ENCODE measurements at places on chromosomes 2 and 18.

DNA sequence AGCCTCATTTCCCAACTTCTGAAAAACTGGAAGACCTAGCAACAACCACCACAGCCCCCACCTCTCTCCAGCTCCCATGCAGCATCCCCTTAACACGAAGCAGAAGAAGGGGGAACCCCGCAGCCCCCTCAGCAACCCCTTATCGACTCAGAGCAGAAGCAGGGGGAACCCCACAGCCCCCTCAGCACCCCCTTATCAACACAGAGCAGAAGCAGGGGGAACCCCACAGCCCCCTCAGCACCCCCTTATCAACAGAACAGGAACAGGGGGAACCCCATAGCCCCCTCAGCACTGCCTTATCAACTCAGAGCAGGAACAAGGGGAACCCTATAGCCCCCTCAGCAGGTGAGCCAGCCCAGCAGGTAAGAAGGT lies 6.7 kb downstream of the SLC66A2 start:
- DNase-seq, result no peak

- peak; percentile 59 for DNase-seq
Observed at GRCh38 chr2:23135481-23136100, 249.4 kb upstream of the KLHL29 start.

- DNase-seq, result no peak
Observed at GRCh38 chr2:151930042-151930441, 101.8 kb upstream of the ARL5A start.

DNA sequence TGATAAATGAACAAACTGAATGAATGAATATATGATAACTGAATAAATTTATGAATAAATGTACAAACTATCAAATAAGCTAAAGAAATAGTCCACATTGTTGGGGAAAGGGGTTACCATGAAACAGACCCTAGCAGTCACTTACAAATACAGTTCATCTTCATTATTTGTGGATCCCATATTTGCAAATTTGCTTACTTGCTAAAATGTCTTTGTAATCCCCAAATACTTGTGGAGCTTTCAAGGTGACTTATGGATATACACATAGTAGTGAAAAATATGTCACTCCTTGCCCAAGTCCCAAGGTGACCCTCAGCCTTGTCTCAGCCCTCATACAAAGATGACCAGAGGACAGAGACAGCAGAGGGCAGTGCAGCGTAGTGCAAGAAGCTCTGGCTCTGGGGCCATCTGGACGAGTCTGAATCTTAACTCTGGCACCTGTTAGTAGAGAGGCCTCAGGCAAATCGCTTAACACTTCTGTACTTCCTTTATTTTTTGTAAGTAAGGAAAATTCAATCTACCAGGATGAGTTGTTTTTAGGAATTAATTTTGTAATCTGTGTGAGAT lies 3.1 kb downstream of the PAIP2B start:
- DNase-seq, result peak; percentile 91

- DNase-seq, result no peak
Observed at GRCh38 chr2:45567974-45568789, 42.9 kb downstream of the SRBD1 start.

DNA sequence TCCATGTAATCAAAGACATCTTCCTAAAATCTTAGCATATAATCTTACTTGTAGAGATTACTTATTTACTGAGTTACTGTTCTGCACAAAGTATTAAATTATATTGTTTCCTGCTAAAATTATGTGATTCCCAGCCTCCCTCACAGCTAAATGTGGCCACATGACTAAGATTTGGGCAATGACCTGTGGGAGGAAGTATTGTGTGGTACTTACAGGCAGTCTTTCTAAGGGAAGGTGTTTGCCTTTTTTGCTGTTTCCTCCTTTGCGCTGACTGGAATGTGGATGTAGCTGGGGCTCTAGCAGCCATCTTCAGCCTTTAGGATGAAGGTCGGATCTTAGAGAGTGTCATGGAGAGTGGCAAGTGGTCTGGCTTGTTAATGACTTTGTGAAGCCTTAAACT lies 146.3 kb upstream of the APCDD1 start:
- no peak for DNase-seq

DNA sequence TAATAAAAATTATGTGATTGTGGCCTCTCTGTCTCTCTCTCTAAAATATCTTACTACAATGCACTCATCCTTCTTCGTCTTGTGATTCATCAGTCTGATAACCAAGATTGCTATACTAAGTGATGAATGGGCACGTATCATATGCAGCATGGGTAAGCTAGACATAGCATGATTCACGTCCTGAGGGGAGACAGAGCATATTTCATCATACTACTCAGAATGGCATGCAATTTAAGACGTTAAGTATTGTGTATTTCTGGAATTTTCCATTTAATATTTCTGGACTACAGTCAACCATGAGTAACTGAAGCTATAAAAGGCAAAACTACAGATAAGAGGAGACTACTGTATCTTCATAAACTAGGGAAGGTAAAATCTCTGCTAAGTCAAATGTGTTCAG lies 97.0 kb upstream of the CD226 start:
- no peak for DNase-seq

- DNase-seq, result no peak
Observed at GRCh38 chr2:85444629-85445172, 26.2 kb downstream of the SH2D6 start.

DNA sequence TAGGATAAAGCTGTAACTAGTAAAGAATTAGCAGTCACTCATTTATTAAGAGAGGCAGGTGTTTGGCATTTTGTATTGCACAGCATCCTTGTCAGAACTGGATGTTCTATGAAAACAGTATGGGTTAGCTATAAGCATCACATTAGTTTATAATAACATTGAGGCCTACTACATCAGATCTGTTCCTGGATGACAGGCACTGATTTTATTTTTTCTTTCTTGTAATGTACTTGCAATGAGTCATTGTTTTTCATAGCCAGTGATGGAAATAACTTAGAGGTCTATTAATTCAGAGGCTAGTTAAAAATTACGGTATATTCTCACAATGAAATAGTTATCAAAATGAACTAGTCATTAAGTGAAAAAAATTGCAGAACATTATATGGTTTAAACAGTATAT lies 13.0 kb upstream of the RMDN2 start:
- DNase-seq, result no peak

- peak; percentile 23 for DNase-seq
Observed at GRCh38 chr2:42835577-42836371, 43.4 kb upstream of the HAAO start.

DNA sequence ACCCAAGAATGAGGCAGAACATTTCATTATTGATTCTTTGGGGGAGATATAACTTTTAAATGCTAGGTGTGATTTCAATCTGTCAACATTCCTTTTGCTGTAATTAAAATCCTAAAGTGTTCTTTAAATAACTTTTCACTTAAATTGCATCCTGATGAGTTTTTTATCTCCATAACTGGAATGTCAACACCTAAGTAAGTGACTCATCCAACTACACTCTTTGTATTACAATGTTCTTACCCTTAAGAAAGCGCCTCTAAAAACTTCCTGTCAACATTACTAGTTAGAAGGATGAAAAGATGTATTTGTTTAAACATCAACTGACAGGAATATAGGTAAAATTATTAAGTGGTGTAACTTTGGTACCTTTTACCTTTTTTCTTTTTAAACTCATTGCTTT lies 1657.0 kb downstream of the LRP1B start:
- DNase-seq, result no peak

DNA sequence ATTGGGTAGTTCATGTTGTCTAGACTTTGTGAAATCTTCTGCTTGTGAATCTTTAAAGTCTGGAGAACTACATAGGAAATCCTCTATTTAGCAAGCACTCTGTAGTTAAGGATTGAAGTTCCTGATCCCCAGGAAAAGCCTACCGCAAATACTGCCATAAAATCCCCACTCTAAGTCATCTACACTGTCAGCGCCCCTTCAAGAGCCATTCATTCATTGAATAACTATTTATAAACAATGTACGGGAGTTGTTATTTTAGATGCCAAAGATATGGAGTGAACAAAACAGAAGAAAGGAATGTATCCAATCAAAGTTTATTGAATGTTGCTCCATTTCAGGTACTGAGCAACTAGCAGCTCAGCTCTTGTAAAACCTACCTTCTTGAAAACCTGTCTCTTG lies 36.5 kb upstream of the SLC39A10 start:
- DNase-seq, result no peak

GRCh38 chr18:58225101-58225500 lies 181.1 kb downstream of the NEDD4L start:
- no peak for DNase-seq

DNA sequence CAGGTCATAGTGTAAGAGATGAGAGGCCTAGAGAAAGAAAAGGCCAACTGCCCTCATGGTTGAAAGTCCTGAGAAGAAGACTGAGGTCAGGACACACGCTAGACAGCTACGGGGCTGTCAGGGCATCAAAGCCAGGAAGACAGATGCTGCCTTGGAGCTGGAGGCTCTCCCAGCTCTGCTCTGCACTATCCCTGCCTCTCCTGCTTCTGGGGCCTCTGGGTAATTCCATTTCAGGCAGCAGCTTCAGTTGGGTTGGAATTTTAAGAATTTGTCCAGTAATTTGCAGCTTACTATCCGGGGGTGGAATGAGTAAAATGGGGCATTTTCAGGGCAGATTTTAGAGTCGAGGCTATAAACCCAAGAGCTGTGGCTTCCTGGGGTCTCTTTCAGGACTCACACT lies 76.2 kb upstream of the CTAGE1 start:
- DNase-seq, result no peak

- DNase-seq, result peak; percentile 10
Observed at GRCh38 chr2:132448771-132449170, 32.2 kb downstream of the GPR39 start.

- DNase-seq, result no peak
Observed at GRCh38 chr2:106825161-106825560, 60.8 kb downstream of the ST6GAL2 start.

- no peak for DNase-seq
Observed at GRCh38 chr2:72548081-72548764, 277.6 kb downstream of the EXOC6B start.

GRCh38 chr2:109386004-109386695 lies 227.6 kb downstream of the SEPTIN10 start:
- DNase-seq, result peak; percentile 33

DNA sequence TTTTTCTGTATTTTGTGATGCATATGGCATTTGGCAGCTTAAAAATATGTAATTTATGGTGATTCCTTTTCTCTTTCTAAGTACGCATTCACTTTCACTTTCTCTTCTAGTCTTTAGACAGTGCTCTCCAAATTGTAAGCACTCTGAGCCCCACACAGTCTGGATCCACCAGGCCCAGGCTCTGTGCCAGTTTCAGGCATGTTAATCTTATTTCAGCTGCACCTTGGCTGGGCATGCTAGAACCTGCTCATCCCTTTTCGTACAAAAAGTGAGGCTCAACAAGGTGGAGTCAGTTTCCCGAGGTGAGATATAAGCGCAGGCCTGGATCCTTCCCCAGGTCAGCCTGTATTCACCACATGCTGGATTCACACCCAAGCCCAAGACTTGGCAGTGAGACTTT lies 203.9 kb downstream of the MTX2 start:
- DNase-seq, result no peak

DNA sequence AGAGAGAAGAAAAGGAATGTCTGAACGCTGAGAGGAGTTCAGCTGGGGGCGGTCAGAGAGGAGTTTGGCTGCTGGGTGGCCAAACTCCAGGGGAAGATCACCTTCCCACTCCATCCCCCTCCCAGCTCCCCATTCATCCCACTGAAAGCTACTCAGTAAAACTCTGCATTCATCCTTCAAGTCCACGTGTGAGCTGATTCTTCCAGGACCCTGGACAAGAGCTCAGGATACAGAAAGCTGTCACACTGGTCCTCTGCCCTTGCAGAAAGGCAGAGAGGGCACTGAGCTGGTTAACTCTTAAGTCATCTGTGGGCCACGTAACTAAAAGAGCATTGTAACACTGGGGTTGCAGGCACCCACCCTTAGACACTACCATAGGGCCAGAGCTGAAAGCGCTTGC lies 132.1 kb upstream of the ARL4C start:
- no peak for DNase-seq

- DNase-seq, result no peak
Observed at GRCh38 chr2:145017149-145017548, 497.2 kb upstream of the ZEB2 start.

GRCh38 chr2:35651688-35652323 lies 703.8 kb upstream of the CRIM1 start:
- no peak for DNase-seq

- no peak for DNase-seq
Observed at GRCh38 chr2:219214141-219214540, 4.6 kb downstream of the ABCB6 start.

DNA sequence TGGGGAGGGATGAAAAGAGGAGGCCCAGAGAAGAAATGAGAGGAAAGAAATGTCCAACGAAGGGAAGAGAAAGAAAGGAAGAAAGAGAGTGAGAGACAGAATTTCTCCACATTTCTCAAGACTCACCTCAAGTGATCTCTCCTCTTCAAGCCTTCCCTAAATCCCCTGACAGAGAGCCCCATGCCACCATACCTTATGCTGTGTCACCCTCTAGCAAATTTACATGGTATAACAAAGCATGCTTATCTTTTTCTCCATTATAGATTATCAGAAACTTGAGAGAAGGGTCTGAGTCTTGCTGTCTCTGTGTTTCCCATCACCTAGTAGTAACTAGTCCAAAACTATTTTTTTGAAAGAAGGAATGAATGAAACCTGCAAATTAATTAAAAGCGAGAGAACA lies 1208.4 kb downstream of the DPP10 start:
- DNase-seq, result no peak

DNA sequence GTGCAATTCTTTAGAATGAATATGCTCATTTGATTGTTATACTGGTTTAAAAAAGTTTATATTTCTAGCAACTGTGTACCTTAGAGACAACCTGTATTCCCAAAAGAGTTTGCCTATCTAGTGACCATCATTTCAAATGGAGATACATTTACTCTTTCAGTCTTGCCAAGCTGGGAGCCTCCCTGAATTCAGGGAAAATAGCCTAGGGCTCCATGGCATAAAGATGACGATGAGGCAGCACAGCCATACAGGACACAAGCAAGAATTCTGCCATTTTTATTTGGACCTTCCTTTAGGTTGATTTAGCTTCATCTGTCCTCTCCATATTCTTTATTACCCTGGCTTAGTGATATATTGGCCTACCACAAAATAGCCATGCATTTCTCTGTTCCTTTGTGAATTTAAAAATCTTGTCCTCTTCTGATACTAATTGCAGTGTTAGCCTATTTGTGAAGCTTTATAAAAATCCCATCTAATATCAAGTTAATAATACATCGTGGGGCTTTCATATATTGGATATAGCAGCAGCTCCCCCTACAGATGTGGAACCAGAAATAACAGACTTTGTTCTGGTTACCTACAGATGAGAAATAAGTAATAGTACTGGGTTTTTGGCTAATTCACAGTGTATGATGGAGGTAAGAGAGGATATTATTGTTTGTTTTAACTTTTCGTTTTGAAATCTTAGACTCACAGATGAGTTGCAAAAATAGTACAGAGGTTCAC lies 1661.9 kb upstream of the PIK3C3 start:
- no peak for DNase-seq

GRCh38 chr18:57022716-57023115 lies 124.2 kb upstream of the BOD1L2 start:
- no peak for DNase-seq

- DNase-seq, result no peak
Observed at GRCh38 chr2:120222186-120223033, 790 bp downstream of the TMEM185B start.

DNA sequence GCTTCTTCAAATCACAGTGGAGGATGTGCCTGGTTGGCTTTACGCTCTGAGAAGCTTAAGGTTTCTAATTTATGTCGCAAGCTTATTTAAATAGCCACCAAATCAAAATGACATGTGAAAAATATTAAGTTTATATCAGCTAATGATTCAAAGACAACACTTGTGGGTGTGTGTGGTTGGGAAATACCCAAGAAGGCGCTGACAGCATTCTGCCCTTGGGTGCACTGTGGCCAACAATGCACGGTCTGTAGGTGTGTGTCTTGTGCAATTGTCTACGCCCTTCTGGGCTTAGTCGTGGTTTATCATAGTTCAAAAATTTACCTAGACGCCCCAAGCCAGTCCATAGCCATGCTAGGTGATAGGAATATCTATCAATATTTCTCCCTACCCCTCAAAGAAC lies 60.9 kb downstream of the KCTD1 start:
- no peak for DNase-seq
